ENCODE measurements at places on chromosomes 6 and 20. TPM values are rescaled to one million over a fixed set of nuclear protein-coding genes. Genes with fewer than 3 reads are reported as not detected.

DNA sequence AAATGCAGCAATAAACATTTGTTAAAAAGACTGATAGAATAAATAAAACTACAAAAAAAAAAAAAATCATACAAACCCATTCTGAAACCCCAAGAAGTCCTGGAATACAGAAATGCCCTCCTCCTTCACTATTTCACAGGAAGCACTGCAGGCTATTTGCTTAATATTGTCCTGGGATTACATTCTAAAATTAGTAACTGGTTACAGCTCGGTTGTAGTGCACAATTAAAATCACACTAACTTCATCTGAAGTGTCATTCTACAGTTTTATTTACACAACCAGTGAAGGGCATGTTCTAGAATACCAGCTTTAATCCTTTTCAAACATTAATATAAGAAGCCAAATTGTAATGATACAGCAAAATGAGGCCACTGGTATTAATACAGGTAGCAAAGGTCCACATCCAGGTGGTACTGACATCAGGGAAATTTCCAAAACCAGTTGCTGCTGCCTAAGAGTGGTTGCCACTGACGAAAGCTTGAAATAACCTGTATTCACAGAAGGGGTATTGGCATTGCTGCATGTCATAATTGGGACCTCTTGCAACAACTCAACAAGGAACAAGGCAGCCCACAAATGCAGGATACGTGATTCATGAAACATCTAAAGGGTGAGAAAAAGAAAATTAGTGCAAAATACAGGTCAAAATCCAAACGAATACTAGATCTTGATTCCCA is 26.9 kb downstream of the AKIRIN2 start:
- no peaks in the 10 kb centered on the region for H3K27me3 ChIP-seq
- no peak overlapping the region for H3K4me3 ChIP-seq
- DNase-seq: no peak
- H3K4me1 ChIP-seq: peaks cover 6% of the 10 kb centered on the region

- no peaks in the 10 kb centered on the region for H3K27me3 ChIP-seq
- H3K36me3 ChIP-seq: no peaks in the 10 kb centered on the region
- no peak overlapping the region for H3K27ac ChIP-seq
- no peaks in the 10 kb centered on the region for H3K4me1 ChIP-seq
Observed at GRCh38 chr6:17816921-17817611, 110.3 kb upstream of the NUP153 start.

- H3K27ac ChIP-seq: no peak overlapping the region
- H3K27me3 ChIP-seq: no peaks in the 10 kb centered on the region
- no peak for DNase-seq
- H3K36me3 ChIP-seq: no peaks in the 10 kb centered on the region
- peaks cover 25% of the 10 kb centered on the region for H3K4me1 ChIP-seq
- no peak overlapping the region for H3K4me3 ChIP-seq
Observed at GRCh38 chr6:90216072-90216977, 80.3 kb downstream of the BACH2 start.

DNA sequence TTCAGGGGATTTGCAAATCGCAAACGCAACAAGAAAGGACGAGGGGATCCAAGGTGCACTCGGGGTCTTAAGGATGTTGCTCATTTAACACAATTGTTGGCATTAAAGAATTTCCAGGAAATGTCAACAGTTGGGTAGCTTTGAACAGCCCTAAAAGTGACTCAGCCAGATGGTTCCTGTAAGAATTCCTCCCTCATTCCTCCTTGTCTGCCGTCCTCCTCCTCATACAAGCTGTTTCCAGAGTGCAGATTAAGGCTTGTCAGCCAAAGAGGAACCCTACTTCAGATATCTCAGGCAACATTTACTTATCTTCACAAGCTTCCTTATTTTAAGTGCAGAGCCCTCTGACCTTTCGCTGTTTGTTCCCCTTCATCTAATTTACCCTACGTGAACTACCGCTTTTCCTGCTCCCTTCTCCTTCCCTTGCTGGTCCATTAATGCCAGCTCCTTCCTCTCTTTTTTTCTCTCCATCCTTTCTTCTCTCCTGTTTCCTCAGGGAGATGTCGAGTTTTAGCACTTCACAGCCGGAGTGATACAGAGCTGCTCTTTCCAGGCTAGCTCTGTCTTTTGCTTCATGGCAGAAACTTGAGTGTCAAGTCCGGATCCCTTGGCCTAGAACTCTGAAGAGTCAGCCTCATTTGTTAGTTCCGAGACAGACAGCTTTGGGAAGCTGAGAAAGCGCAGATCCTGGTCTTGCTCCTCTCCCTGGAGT is 26.1 kb upstream of the TBC1D7 start:
- no peak for DNase-seq
- no peak overlapping the region for H3K4me3 ChIP-seq
- H3K4me1 ChIP-seq: no peaks in the 10 kb centered on the region

DNA sequence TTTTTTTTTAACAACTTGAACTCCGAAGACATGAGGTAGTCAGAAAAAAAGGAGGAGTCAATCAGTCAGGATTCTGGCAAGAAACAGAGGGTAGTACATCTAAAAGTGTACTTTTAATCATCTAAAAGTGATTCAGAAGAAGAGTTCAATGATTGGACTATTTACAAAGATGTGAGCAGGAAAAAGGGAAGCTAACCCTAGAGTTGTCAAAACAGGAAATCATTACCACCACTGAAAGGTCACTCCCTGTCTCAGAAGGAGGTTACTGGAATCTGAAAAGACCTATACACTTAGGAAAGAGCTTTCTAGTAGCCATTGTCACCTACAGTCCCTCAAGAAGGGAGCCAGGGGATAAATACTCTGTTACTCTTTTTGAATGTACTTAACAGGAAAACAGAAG is 16.7 kb upstream of the LMBRD1 start:
- H3K36me3 ChIP-seq: no peaks in the 10 kb centered on the region
- no peak overlapping the region for H3K27ac ChIP-seq
- DNase-seq: no peak
- H3K4me1 ChIP-seq: no peaks in the 10 kb centered on the region

GRCh38 chr6:155327326-155328073 is 13.2 kb upstream of the TFB1M start:
- no peaks in the 10 kb centered on the region for H3K4me1 ChIP-seq
- peak; percentile 55 for DNase-seq
- no peaks in the 10 kb centered on the region for H3K27me3 ChIP-seq
- no peaks in the 10 kb centered on the region for H3K36me3 ChIP-seq
- no peak overlapping the region for H3K4me3 ChIP-seq
- H3K27ac ChIP-seq: peak overlapping the region; percentile 40

- no peaks in the 10 kb centered on the region for H3K36me3 ChIP-seq
- DNase-seq: no peak
- H3K27me3 ChIP-seq: no peaks in the 10 kb centered on the region
- no peaks in the 10 kb centered on the region for H3K4me1 ChIP-seq
- H3K27ac ChIP-seq: no peak overlapping the region
Observed at GRCh38 chr6:170186006-170186935, 104.6 kb downstream of the DLL1 start.

- H3K27me3 ChIP-seq: no peaks in the 10 kb centered on the region
- DNase-seq: no peak
- H3K4me3 ChIP-seq: no peak overlapping the region
- H3K36me3 ChIP-seq: no peaks in the 10 kb centered on the region
- H3K27ac ChIP-seq: no peak overlapping the region
Observed at GRCh38 chr6:23783901-23784300, 342.1 kb upstream of the NRSN1 start.

DNA sequence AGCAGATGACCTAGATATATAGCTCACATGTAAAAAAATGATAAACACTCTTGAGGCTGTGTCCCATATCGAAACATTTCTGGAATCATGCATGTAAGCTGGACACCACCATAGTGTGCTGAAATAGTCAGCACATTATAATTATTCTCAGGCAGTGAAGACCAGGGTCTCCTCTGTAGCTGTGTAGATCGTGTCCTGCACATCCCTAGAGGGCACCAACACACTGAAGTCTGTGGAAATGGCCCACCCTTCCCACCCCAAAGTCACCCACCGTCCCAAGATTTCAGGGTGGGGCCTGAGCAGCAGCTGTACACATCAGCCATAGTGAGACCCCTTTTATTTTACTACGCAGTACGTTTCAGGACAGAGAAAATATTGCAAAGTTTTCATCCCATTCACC is 21.0 kb upstream of the TMEM30A start:
- DNase-seq: no peak
- no peaks in the 10 kb centered on the region for H3K36me3 ChIP-seq
- H3K4me3 ChIP-seq: no peak overlapping the region

- H3K36me3 ChIP-seq: no peaks in the 10 kb centered on the region
Observed at GRCh38 chr20:12528591-12529041, 480.2 kb upstream of the SPTLC3 start.

DNA sequence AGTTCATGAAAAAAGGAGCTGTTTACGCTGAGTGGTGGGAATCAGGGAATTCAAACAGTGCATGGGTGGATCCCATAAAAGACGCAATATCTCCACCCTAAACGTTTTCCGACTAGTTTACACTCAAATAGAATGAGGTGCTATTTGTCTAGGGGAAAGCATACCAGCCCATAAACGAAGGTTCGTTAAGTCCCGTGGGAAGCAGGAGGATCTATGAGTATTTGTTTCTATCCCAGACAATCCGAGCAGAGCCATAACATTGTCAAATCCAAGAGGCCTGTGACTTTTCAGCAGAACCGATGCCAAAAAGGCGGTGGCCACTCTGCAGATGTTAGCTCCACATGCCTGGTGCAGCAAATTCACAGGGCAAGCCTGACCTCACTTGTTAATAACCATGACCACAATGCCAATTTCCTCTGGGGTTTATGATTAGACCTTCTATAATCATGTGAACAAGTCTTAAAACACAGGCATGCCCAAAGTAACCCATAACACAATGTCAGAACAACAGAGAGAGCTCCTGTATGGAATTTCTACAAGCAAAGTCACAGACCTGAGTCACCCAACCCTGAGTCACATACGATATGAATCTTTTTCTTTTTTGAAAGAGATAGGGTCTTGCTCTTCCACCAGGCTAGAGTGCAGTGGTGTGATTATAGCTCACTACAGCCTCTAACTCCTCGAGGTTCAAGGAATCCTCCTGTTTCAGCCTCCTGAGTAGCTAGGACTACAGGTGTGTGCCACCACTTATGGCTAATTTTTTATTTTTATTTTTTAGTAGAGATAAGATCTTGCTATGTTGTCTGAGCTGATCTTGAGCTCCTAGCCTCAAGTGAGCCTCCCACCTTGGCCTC is 123.3 kb downstream of the KIF13A start:
- peak; percentile 52 for DNase-seq
- peaks cover 48% of the 10 kb centered on the region for H3K4me1 ChIP-seq
- no peak overlapping the region for H3K4me3 ChIP-seq
- peak overlapping the region; percentile 81 for H3K27ac ChIP-seq
- H3K36me3 ChIP-seq: no peaks in the 10 kb centered on the region

DNA sequence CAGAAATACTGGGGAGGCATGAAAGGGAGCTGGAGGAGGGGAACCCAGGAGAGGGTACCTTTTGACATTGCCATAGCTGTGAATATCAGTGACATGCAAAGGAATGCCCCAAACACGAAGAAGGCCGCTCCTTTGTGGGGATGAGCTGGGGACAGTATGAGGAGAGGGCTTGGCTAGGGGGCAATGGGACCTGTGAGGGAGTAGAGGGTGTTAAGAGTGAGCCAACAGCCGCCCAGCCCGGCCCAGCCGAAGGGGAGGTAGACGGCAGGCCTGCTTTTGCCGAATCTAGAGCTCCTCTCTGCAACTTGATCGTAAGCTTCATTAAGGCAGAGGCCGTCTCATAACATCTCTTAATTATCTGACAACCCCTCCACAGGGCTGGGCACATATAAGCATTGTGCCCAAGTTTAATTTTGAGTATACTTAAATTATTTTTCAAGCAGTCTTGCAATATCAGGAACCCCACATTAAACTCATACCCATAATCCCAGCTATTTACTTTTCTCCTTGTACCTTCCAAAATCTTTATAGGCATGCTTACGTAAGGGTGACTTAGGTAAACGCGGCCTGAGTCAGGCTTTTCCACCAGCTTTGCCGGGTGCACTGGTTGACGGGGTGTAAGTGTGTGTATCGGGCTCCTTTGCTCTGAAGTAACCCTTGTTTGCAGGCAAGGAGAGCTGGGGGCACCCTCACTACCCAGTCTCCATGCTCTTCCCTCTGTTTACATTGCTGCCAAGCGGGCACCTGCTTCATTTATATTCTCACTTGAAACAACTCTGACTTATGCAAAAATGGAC is 24.9 kb upstream of the VEGFA start:
- H3K4me1 ChIP-seq: no peaks in the 10 kb centered on the region
- H3K36me3 ChIP-seq: no peaks in the 10 kb centered on the region
- no peaks in the 10 kb centered on the region for H3K27me3 ChIP-seq
- H3K27ac ChIP-seq: no peak overlapping the region
- no peak overlapping the region for H3K4me3 ChIP-seq

- no peak for DNase-seq
- H3K27ac ChIP-seq: no peak overlapping the region
- no peaks in the 10 kb centered on the region for H3K27me3 ChIP-seq
- no peaks in the 10 kb centered on the region for H3K36me3 ChIP-seq
- H3K4me3 ChIP-seq: no peak overlapping the region
Observed at GRCh38 chr20:35598899-35599775, 16.5 kb upstream of the SPAG4 start.

GRCh38 chr20:45892828-45893500 is 1.8 kb downstream of the CTSA start:
- H3K4me3 ChIP-seq: no peak overlapping the region
- H3K27me3 ChIP-seq: no peaks in the 10 kb centered on the region
- no peak overlapping the region for H3K27ac ChIP-seq
- DNase-seq: no peak
- peaks cover 3% of the 10 kb centered on the region for H3K36me3 ChIP-seq
- H3K4me1 ChIP-seq: peaks cover 12% of the 10 kb centered on the region

DNA sequence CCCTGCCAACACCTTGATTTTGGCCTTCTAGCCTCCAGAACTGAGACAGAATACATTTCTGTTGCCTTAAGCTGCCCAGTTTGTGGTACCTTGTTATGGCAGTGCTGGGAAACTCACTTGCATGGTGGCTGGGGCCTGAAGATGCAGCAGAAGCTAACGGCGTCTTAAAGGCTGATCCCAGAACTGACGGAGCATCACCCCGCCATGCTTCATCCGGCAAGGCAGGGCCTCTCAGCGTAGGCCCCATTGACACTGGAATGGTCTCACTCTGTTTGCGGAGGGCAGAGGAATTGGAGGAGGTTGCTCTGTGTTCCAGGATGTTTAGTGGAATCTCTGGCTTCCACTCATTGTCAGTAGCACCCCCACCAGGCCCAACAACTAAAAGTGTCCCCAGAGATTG is 102.1 kb downstream of the JPH2 start:
- H3K4me3 ChIP-seq: no peak overlapping the region
- no peak overlapping the region for H3K27ac ChIP-seq
- H3K27me3 ChIP-seq: no peaks in the 10 kb centered on the region

GRCh38 chr6:41967312-41968287 is 26.0 kb upstream of the CCND3 start:
- H3K27me3 ChIP-seq: no peaks in the 10 kb centered on the region
- DNase-seq: no peak
- no peak overlapping the region for H3K27ac ChIP-seq
- H3K36me3 ChIP-seq: no peaks in the 10 kb centered on the region
- no peak overlapping the region for H3K4me3 ChIP-seq

PRICKLE4 gene
- total RNA-seq: 1.6 TPM

VWA7 gene
- 4.3 TPM for total RNA-seq

PGC gene
- total RNA-seq: 0.18 TPM

SALL4 gene
- 1.6 TPM for total RNA-seq

CD24 gene
- total RNA-seq: 57.4 TPM

PTGIS gene
- 4.4 TPM for total RNA-seq

IMPG1 gene
- total RNA-seq: not detected

BCKDHB gene
- total RNA-seq: 16.4 TPM

BMP5 gene
- 17.7 TPM for total RNA-seq

SLC13A3 gene
- 0.31 TPM for total RNA-seq

MYB gene
- total RNA-seq: 1.3 TPM

CRNKL1 gene
- total RNA-seq: 16.4 TPM

PSMB9 gene
- 41.5 TPM for total RNA-seq
